ENCODE measurements at places on chromosomes 1 and 21.

- no peak for DNase-seq
Observed at GRCh38 chr21:17988102-17988437, 168.9 kb upstream of the C21orf91 start.

DNA sequence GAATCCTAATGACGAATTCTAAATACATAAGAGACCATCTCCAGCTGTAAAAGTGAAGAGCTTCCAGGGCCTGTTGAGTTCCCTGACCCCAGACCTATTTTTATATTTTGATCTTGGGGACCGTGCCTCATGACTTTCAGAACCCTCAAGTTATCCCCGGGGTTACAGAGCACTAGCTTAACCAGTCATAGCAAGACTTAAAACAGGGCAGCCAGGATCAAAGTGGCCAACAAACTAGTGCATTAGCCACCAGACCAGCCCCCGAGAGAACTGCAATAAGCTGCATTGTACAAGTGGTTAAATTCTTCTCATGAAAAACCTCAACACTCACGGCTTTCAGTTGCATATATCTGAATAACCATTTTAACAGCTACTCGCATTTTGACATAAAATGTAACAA is 183.0 kb downstream of the BARHL2 start:
- DNase-seq: no peak

DNA sequence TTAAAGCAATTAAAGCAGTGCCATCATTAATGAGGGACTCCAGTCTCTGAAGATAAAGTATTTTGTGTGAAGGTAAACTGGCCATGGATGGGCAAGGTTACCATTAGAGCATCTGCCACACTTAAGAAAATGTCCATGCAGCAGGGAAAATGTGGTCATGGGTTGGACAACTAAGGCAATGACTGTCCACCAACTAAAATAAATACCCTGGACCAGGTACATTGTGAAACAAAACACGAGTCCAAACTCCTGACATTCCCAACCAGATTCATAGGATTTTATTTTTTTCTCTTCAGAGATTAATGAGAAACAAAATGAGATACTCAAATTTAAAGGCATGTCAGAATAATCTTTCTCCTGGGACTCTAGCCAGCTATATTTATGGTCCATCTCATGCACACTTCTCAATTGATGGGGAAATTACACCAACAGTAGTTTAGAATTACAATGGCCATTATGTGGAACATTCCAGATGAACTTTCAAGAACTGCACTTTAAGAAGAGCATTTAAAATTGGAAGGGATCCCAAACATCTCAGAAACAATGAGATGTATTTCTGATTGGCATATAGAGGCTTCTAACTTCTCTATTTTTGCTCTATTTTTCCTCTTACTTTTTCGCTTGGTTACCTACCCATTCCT is 8.1 kb downstream of the GBP7 start:
- DNase-seq: no peak

- DNase-seq: no peak
Observed at GRCh38 chr1:25573961-25574360, 30.6 kb downstream of the LDLRAP1 start.

DNA sequence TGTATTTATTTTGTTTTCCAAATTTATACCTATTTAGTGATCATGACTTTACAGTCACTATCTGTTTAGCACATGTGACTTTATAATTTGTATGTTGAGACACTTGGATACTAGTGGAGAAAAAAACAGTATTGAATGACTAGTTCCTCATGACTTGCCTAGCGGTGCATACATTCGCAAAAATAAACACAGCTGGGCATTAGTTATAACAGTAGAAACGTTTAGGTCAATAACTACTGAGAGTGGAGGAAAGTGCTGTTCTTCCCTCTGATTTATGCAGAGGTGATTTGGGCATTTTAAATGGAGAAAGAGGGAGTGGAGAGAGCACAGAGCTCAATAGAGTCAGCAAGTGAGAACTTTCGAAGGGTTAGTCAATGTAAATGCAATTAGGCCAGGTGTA is 1679.0 kb upstream of the B3GALT2 start:
- no peak for DNase-seq

GRCh38 chr1:206557636-206558473 is 50.5 kb downstream of the RASSF5 start:
- DNase-seq: no peak

GRCh38 chr1:175172503-175172902 is 20.1 kb downstream of the KIAA0040 start:
- no peak for DNase-seq

DNA sequence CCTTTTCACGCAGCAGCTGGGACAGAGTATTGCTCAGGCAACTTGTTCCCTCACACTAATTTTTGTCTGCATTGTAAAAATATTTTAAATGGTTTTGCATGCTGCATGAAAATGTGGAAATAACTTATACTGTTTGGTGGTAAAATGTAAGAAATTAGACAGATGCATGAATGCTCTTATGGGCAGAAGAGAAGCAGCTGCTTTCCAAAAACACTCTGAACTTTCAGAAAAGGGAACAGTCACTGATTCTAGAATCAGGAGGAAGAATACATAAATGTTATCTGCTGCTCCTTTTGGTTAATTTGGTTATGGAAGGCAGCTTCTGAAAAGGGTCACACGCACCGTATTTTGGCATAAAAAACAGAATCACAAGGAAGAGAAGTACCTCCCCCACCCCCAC is 87.0 kb upstream of the RUNX1 start:
- DNase-seq: no peak

DNA sequence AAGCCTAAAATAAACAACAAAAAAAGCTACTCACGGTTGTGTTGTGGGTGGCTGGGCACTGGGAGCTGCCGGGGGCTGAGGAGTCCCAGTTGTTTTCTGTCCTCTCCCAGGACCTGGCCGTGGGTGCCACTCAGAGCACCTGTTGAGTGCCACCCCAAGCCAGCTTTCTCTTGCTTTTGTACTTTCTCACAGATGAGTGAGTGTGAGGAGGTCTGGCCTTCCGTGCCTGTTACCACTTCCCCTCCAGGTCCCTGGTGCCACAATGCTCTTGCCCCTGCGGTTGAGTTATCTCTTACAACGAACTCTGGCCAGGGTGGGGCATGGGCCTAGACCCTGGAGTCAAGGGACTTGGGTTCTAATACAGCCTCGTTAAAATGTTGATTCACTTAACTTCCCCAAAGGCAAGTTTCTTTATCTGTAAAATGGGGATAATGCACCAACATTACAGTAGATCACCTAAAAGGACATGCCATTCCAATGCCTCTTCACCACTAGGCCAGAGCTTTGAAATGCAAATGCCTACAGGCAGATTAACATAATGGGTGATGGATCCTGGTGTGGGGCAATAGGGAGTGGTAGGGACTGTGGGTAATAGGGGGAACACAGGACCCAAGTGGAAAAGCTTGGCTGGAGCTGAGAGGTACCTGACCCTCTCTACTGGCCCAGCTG is at the start of gene CNR2:
CNR2 (minus strand) TSS at position 151 of the 669 bp plus-strand sequence. CDS start 37,745 bp downstream, outside the sequence.
- DNase-seq: no peak

- DNase-seq: no peak
Observed at GRCh38 chr1:183149273-183149672, 36.8 kb upstream of the LAMC2 start.

DNA sequence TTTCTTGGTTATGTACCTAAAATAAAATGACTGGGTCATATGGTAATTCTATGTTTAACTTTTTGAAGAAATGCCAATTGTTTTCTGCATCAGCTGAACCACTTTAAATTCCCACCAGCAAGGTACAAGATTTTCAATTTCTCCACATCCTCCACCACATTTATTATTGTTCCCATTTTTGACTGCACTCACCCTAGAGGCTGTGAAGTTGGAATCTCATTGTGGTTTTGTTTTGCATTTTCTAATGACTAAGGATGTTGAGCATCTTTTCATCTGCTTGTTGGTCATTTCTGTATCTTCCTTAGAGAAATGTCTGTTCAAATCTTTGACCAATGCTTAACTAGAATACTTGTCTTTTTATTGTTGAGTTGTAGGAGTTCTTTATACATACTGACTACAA is 72.5 kb downstream of the ASTN1 start:
- no peak for DNase-seq

GRCh38 chr1:172900376-172900997 is 150.3 kb downstream of the TNFSF18 start:
- DNase-seq: no peak

- DNase-seq: no peak
Observed at GRCh38 chr1:61268546-61269240, 186.3 kb downstream of the NFIA start.

GRCh38 chr1:165826565-165827267 is 698 bp upstream of the UCK2 start:
- DNase-seq: no peak

GRCh38 chr1:43313771-43314170 is 13.0 kb downstream of the TIE1 start:
- no peak for DNase-seq
